ENCODE measurements at places on chromosomes 1 and 21.

DNA sequence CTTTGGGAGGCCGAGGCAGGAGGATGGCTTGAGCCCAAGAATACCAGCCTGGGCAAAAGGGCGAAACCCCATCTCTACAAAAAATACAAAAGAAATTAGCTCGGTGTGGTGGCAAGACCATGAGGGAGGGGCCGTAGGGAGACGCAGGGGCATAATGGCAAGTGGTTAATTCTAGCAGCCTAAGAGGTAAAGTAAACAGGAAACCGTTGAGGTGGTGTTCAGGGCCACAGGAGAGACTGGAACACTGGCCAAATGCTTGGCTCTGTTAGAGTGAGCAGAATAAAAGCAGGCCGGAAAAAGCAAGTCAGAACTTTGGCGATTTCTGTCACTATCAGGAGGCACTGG, 89.2 kb downstream of the RIPK4 start:
- no peak for DNase-seq

DNA sequence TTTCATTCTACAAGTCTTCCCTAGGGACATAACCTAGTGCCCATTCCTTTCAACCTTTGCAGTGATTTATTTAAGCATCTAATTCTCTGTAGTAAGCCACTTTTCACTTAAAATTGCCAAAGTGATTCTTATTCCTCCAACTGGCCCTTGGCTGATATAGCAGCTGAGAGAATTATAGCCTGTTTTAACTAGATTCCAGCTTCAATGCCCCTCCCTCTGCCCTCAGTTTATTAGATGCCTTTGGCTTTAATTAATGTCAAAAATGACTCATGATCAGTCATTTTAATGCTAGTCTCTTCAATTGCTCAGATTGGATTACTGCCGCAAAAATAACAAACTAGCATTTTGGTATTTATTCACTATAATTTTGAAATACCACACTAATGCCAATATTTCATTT, 145.4 kb upstream of the KCTD3 start:
- DNase-seq, result no peak

DNA sequence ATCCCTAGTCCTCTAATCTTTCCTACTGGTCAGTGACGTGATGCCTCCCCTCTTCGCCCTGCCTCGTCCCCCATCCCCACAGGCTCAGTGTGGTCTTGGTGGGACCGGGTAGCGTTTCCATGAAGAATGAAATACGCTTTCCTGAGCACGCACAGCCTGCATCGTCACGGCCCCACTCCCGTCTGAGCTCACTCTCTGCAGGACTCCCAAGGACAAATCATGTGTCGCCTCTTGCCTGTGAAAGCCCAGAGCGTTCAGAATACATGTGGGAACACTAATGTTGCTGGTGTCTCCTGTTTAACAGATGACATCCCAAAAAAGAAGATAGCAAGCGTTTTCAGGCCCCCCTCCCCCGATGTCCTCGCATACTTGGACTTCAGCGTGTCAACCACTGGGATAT, 49.2 kb downstream of the S100B start:
- no peak for DNase-seq

- no peak for DNase-seq
Observed at GRCh38 chr1:66302184-66302742, 231.7 kb upstream of the SGIP1 start.

GRCh38 chr1:94578856-94579255, 37.3 kb upstream of the F3 start:
- no peak for DNase-seq

- no peak for DNase-seq
Observed at GRCh38 chr1:158191299-158191698, 10.6 kb downstream of the CD1D start.

- no peak for DNase-seq
Observed at GRCh38 chr1:169931795-169932231, 38.1 kb upstream of the SCYL3 start.

DNA sequence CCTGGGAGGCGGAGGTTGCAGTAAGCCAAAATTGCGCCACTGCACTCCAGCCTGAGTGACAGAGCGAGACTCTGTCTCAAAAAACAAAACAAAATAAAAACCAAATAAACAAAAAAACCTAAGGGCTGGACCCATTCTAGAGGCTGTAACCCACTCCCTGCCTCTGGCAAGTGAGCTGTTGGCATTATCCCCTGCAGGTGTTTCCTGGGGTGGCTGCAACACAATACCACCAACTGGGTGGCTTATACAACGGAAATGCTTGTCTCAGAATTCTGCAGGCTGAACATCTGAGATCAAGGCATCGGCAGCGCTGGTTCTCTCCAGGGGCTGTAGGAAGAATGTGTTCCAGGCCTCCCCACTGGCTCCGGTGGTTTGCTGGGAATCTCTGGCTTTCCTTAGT, 15.2 kb downstream of the LRRC38 start:
- no peak for DNase-seq

GRCh38 chr21:29326914-29327554, 28.3 kb downstream of the BACH1 start:
- DNase-seq, result no peak

- DNase-seq, result no peak
Observed at GRCh38 chr1:155167166-155168104, 5.7 kb downstream of the KRTCAP2 start.

DNA sequence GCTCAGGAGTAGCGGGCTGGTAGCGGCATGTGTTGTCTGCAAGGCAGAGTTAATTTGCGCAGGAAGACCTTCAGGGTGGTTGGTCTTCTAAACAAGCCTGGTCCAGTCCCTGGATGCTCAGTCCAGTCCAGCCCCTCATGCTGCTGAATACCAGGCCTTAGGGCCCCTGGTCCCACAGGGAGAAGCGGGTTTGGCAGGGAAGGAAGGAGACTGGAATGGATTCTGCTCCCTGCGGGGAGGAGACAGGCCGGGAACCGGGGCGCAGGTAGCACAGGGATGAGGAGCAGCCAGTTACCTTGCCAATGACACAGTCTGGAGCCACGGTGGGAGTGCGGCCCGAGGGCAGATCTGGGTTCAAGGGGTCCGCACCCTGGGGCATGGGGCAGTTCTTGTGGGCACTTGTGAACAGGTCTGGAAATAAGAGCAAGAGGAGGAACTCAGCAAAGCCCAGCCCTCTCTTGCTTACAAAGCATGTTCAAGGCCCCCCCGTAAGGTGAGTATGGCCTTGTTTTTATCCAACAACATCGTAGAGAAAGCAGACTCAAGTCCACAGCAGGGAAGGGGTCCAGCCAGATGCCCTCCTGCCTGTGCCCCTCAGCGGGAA, 10.1 kb downstream of the FAM131C start:
- DNase-seq, result no peak

DNA sequence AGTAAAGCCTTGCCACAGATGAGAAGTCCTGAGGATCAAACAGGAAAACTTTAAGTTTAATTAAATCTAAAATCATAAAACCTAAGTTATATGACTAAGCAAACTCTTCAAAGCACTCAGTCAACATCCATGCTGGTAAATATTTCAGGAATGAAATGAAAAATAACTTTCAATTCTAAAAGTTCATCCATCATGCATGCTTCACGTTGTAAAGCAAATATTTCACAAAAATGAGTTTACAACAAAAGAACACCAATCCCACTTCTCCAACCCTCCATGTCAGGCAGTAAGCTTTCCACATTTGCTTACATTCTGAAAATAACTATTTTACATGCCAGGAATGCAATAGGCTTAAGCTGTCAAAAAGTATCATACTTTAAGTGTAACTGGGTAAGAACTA, 16.8 kb downstream of the APP start:
- no peak for DNase-seq

DNA sequence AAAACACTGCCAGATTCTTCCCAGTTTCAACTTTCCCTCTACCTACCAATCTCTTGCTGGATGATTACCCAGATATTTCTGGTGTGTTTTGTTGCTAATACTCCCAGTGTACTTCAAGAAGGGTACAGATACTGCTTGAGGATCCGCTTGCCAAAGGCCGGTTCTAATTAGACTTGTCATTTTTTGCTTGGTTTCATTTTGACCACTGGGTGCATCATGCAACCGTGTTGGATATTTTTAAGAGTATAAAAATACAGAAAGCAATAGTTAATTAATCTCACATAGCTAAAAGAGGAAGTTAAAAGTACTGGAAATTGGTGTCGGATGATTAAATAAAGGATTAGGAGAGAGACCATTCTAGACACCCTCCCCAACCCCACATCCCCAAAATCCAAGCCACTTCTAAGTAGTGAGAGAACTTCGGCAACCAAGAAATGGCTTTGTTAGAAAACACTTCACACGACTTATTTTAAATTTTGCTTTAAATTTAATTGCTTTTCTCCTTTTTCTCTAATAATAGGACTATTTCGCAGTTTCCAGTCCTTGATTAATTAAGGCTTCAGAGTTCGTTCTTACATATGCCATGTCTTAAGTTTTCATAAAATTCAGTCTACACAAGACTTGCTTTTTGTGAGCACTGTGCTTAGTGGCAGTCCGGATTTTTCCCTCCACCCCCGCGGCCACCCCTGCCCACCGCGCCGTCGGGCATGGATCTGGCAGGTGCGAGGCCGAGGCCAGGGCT, 2.5 kb upstream of the CDKN2C start:
- no peak for DNase-seq

DNA sequence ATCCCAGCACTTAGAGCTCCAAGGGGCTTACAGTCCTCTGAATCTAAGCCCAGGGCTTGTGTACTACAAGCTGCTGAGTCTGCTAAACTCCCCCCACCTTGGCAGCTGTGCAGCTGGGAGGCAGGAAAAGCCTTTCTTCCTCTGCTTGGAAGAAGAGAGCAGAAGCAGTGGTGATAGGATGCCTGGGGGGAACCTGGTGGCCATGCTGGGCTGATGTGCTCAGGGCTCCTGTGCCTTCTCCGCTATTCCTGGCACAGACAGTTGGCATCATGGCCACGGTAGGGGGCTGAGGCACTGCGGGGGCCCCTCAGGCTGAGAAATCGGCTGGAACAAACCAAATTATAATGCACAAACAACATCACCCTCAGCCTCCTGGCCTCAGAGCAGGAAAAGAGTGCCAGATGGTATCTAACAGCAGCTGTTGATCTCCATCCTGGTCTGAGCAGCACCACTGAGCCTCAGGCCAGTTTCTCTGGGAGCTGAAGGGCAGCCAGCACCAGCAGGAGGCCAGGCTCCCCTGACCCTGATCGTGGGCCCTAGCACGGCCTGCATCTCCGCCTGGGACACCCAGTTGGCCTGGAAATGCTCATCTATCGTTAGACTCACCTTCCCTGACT, 35.8 kb downstream of the ECE1 start:
- DNase-seq, result no peak

GRCh38 chr1:169484101-169484500, 1.6 kb downstream of the SLC19A2 start:
- no peak for DNase-seq

DNA sequence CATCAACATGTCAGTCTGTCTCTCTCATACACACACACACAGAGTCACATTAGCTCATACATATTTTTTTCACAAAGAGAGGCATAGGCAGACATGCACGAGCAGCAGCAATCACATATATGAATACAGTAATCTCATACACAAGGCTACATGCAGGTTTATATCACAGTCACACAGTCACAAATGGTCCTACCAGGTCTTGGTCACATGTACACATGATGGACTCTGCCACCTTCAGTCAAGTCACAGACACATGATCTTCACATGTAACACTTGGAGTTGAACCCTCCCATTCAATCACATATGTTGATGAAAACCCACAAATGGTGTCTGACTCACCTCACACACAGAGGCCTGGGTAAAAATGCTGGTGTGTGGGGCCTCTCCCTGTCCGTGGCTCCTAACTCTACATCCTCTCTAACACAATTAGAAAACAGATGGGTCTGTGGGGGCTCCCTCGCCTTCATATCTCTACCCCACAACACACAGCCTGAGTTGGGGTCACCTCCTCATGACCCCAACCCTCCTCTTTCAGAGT, 27.9 kb downstream of the RIMS3 start:
- no peak for DNase-seq

DNA sequence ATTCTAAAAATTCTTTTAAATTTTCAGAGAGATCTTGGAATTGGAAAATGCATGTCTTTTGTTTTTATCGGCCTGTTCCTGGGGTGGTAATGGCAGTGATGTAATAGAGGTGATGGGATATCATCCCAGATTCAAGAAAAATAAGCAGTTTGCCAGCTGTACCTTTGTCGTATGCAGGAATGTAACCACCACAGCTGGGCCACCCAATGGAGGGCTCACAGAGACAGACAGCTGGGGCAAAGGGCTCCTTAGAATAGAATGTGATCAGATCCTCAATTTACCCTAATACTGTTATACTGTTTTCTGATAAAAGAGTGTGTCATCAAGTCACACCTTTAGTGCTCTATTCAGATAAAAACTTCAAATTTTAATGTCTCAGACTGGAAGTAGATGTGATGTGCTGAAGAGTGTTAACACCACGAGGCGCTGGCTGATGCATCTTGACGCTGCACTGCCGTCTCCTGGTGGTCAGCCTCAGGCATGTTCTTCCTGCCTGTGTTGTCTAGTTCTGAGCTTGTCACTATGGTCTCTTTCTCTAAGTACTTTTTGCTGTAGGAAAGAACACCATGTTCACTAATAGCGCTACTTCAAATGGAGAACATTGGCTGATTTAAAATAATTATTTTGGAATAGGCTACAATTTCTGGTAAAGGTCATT, 78.8 kb downstream of the C1orf21 start:
- DNase-seq, result no peak

- DNase-seq, result no peak
Observed at GRCh38 chr1:201104141-201104540, 8.1 kb downstream of the CACNA1S start.

DNA sequence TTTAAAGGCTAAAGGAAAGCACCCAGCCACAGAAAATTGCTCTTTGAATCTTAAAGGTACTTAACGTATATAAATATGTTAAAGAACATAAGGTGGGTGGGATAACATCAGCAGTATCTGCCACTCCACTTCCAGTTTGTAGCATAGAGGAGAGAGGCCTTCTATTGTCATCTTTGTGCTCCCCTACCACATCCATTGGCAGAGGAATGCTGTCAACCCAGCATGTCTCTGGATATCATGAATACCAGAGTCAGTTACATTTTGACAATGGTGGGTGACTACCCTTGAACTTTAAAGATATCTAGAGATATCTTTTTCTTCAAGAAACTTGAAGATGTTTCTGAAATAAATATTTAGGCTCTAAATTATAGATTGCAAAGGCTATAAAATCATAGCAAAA, 283.2 kb upstream of the LRRC7 start:
- DNase-seq, result no peak

DNA sequence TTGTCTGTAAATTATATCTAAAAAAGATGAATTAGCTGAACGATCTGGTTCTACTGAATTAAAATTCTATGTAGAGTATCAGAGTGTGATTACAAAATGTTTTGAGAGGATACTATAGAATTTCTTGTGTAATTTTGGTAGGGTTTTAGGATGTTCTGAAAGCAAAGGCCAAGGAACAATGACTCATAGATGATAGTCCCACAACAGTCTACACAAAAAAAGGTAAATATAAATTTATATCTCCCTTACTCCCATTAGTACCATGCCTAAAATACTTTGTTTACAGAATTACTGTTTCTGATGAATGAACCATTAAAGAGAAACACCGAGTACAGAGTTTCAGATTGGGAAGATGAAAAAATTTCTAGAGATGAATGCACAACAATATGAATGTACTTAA, 9.5 kb downstream of the EDEM3 start:
- DNase-seq, result no peak

All from left renal cortex interstitium (tissue), 4 donors.